ENCODE measurements at places on chromosomes 13 and 19.

GRCh38 chr19:49533551-49534488 is 6.0 kb downstream of the RCN3 start:
- DNase-seq = peak; percentile 85

DNA sequence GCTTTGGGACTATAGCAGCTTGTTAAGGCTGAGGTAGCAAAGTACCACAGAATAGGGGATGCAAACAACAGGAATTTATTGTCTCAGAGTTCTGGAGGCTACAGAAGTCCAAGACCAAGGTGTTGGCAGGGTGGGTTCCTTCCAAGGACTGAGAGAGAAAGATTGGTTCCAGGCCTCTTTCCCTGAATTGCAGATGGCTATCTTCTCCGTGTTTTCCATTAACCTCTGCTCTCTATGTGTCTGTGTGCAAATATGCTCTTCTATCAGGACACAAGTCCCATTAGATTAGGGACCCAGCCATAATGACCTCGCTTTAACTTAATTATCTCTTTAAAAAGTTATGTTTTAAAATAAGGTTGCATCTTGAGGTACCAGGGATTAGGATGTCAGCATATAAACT is 1732.9 kb upstream of the SLC10A2 start:
- no peak for DNase-seq

DNA sequence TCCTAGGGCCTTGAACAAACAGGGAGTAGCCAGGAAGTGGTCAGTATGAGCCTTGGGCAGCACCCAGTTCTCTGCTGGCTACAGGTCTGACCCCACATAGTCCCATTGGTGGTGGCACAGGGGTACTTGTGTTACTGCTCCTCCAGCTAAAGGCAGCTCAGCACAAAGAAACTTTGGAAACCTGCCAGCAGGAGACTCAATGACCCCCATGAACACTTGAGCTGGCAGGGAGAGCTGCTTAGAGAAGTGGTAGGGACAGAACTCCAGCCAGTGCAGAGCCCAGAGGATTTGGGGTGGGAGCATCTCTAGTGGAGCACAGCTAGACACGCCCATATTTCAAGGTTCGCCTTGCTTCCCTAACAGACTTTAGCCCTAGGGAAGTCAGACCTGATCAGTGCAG is 10.4 kb upstream of the ZNF586 start:
- DNase-seq = no peak

GRCh38 chr13:81381560-81381959 is 1040.6 kb upstream of the SPRY2 start:
- DNase-seq = no peak

DNA sequence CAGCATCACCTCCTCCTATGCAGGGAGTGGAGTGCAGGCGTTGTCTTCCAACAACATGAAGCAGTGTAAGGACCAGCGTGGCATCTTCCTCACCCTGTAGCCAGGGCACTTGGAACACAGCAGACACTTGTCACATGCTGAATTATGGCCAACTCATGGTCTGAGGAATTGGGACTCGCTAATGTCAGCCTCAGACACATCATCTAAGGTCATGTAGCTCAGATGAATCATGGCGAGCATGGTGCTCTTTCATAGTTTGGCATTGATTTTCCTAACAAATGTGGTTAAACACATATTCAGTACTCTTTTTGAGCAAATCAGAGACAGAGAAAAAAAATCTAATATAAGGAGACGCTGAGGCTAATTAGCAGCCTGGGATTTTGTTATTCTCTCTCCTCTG is 99.6 kb upstream of the SGCG start:
- no peak for DNase-seq
